ENCODE measurements at places on chromosomes 16 and 17.

DNA sequence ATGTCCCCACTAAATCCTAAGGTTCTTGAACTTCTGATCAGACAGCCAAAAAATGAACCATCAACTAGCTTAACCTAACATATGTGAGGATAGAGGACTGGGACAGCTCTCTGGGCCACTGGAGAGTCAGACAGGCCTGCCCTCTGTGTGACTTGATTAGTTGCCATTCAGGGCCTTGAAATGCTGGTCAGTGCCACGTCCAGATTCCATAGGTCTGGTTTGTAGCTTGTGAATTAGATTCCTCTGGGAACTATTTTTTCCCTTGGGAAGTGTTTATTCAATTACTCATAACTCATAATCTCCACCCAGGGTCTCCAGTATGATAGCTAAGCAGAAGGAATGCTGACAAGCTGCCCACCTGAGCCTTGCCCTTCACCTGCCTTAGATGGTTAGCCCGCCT, 48.2 kb downstream of the IGF2BP1 start:
- DNase-seq = no peak

DNA sequence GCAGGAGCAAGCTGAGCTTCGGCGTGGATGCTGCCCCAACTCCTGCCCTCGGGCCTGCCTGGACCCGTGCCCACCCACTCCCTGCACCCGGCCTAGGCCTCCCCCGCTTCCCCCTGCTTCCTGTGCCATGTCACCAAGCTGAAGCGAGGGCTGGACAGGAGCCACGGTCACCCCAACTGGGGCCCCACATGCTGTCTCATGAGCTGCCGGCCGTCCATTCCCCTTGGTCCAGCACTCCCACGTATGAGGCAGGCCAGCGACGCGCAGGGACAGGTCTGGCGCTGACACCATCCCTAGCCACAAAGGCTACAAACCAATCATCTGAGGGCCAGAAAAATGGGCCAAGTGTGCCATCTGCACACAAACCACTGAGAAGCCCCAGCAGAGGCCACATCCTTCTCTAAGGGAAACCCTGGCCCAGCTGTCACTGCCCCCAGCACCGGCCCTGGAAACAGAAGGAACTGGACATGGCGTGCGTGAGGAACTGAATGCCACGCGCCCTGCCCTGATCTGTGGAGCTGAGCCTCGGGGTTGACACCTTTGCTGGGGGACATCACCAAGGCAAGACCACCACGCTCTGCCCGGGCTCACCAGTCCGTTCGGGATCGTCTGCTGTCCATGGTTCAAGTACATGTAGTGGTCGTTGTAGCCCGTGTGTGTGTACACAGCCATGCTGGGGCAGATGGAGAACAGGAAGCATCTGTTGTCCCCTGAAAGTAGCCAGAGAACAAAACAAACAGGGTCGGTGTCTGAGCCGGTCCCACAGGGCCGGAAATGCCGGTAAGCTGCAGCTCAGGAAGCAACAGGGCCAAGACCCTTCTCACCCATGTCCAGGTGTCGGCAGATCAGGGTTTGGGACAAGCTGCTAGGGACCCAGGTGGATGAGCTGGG, 22.2 kb downstream of the MEAK7 start:
- DNase-seq = no peak

DNA sequence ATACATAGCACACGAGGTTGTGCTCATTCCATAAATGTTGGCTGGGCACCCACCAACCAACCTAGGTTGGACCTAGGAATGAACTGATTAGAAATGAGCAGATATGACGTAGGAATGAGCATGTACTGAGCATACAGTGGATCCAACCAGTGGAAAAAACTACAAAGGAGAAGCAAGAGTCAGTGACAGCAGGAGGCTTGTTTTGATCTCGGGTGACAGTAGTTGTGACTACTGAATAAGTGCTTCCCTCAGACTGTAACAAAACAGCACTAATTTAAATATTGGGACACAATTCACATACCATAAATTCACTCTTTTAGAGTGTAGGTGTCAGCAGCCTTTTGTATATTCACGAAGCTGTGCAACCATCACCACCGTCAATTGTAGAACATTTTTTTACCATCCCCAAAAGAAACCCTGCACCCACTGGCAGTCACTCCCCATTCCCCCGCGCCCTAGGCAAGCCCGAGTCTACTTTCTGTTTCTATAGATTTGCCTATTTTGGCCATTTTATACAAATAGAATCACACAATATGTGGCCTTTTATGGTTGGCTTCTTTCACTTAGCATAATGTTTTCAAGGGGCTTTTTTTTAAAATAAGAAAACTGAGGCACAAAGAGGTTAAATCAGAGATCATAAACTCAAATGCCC, 7.0 kb downstream of the VAC14 start:
- DNase-seq = no peak

GRCh38 chr16:11561454-11561805, 25.3 kb downstream of the LITAF start:
- no peak for DNase-seq

GRCh38 chr17:49659661-49660382, 18.1 kb downstream of the SPOP start:
- no peak for DNase-seq

DNA sequence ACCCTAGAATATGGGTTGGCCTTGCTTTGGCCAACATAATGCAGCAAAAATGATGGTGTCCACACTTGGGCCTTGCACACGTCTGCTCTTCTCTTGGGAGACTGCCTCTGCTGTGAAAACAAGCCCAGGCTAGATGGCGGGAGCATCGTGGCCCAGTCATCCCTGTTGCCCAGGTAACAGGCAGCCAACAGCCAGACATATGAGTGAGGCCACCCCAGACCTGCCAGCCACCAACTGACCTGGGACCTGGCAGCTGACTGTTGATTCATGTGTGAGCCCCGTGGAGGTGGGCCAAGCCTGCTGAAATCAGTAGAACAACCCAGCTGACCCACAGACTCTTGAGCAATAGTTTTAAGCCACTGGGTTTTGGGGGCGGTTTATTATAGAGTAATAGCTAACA, 39.4 kb upstream of the CDH3 start:
- no peak for DNase-seq

DNA sequence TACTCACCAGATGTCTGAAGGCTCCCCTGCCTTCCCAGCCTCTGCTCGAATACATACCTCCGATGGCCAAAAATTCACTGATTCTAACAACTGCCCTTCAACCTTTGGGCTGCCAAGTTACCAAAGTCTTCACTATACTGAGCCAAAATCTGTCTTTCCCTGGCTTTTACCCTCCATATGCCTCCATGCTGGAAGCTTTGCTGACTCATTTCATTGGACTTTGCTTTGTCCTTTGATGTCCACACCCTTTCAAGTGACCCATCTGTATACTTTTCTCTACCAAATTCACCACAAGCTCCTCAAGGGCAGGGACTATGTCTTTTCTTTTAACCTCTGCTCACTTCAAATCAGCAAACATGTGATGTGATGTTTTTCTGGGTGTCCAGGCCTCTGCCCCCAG, 21.0 kb upstream of the MTMR4 start:
- DNase-seq = no peak

GRCh38 chr17:77736199-77736585, 222.3 kb upstream of the TNRC6C start:
- DNase-seq = no peak

DNA sequence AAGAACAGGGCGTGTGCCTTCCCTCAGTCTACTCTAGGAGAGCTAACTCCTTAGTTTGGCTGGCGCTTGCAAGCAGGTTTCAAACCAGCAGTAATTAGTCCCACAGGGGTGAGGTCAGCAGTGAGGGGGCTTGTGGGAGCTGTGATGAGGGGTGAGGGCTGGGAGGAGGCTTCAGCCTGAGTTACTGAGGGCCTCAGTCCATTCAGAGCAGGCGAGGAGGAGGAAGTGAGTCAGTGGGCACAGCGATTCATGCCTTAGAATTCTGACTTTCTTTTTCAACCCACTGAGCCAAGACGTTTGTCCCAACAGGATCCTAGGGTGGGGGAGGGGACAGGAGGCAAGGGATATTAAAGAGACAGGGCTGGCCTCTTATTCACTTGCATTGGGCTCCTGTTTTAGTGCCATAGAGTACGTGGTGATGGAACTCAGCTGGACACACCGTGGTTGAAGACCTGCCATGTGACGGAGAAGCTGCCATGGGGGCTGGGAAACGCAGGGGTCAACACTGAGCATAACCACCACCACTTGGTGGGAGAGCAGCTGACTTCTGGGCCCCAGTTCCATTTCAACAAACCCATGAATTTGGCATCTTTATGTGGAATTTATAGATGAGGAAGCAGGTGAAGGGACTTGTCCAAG, 8.3 kb upstream of the ITGA3 start:
- DNase-seq = peak; percentile 55

GRCh38 chr16:67857547-67858233, 10.2 kb upstream of the CENPT start:
- peak; percentile 92 for DNase-seq

DNA sequence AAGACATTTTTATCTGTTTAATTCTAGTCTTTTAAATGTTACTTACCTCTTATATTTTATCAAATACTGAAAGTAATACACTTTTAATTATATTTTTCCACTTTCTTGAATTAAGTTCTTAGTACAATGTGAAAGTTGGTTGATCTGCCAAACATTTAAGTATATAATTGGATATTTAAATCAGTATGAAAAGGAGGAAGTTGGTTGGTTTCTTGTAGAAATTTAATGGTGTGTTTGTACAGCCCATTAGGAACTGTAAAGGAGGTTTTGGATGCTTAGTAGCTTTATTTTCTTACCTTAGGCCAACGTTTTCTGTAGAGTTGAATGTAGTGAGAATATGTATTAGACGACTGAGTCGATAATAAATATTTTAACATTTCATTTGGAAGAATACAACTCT, 5.4 kb downstream of the NFATC3 start:
- DNase-seq = no peak

- DNase-seq = no peak
These were observed 10.6 kb upstream of the NUP85 start for GRCh38 chr17:75194879-75195278.

- no peak for DNase-seq
These were observed 53.4 kb downstream of the GRB2 start for GRCh38 chr17:75352079-75352569.

- no peak for DNase-seq
These were observed 1.5 kb upstream of the TTYH2 start for GRCh38 chr17:74211912-74212208.

DNA sequence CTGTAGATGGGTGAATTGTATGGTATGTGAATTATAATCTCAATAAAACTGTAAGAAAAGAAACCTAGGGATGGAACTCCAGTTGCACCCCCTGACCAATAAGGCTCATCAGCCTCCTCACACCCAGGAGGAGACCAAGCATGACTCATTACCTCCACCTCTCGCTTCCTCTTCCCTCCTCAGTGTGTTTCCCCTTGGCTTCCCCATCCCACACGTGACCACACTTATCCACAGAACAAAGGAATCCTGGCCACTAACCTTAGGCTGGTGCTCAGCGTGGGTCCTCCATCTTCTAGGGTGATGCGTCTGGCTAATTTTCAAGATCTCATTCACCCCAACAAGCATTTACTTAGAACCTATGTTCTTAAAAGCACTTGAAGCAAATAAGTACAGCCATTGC, 36.2 kb upstream of the MAP3K14 start:
- no peak for DNase-seq

GRCh38 chr16:75216127-75216526, 2.7 kb upstream of the CTRB1 start:
- no peak for DNase-seq
